ENCODE measurements at places on chromosomes 16 and 17.
A peak's percentile ranks its signal among the peaks of the same experiment; 100 is the strongest.

DNA sequence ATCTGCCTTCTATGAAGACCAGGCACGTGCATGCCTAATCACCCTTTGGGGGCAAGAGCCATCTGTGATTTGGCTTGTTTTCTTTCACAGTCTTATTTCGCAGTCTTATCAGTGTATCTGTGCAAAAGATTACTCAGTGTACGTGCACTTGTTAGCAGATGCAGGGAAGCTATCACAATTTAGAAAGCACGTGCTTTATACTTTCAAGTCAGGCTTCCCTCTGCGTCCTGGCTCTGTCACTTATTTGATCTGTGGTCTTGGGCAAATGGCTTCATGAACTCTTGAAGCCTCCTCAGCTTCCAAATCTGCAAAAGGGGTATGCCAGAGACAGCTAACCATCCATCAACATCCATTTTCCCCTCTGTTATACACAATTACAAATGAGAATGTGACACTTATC is 246.4 kb downstream of the XYLT1 start:
- DNase-seq, result no peak

DNA sequence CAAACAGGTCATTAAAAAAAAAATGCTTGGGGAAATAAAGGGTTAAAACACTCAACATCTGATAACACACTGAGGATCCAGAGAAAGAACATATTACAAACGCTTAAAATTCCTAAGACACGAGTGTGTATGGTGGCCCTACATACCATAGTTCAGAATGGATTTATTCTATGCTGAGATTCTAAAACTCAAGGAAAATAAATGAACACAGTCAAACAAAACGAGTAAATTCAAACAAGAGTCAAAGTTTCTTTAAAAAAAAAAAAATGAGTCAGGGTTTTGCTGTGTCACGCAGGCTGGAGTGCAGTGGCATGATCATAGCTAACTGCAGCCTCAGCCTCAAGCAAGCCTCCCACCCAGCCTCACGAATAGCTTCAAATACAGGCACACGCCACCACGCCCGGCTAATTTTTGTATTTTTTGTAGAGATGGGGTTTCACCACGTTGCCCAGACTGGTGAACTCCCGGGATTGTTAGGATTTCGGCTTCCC is 17.4 kb downstream of the CRK start:
- peak; percentile 23 for DNase-seq

GRCh38 chr16:371515-372301 is 1.4 kb upstream of the MRPL28 start:
- DNase-seq, result no peak

DNA sequence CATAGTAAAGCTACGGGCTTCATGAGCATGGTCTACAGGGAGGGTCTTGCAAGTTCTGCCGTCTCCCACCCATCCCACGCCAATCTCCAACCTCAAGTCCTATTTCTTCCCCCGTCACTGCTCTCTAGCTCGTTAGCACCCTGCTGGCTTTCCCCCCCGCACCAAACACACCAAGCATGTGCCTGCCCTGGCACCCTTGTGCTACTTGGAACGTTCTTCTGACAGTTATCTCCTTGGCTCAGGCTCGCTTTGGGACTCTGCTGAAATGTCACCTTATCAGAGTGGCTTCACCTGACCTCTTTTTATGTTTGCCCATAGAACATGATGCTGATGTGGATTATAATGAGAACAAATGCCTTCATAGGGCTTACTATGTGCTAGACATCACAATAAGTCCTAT is 21.9 kb downstream of the GLYR1 start:
- no peak for DNase-seq

DNA sequence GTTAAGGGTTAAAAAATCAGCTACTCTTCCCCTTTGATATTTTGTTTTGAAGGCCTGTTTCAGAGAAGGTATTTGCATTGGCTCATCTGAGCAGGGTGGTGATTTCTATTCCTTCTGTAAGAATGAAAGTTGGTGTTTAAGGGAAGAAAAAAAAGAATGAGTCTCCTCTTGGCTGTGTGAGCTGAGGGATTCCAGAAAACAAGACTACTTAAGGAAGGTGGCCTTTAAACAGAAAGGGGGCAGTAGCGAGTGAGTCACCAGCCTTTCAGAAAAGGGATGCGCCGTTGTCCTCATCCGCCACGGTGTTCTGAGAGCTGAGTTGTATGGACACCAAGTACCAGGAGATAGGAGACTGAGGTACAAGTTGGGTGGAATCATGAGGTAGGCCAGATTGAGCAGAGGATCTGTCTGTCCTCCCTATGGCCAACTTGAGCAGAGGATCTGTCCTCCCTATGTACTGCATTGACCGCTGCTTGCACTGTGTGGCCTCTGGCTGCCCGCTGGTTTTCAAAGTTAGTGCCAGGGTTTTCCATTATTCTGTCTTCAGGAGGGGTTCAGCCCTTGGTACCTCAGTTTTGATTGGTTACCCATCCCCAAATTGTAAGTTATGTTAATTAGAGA is 8.2 kb downstream of the PRKCA start:
- DNase-seq, result no peak

GRCh38 chr17:53629188-53629587 is 193.5 kb upstream of the KIF2B start:
- no peak for DNase-seq

DNA sequence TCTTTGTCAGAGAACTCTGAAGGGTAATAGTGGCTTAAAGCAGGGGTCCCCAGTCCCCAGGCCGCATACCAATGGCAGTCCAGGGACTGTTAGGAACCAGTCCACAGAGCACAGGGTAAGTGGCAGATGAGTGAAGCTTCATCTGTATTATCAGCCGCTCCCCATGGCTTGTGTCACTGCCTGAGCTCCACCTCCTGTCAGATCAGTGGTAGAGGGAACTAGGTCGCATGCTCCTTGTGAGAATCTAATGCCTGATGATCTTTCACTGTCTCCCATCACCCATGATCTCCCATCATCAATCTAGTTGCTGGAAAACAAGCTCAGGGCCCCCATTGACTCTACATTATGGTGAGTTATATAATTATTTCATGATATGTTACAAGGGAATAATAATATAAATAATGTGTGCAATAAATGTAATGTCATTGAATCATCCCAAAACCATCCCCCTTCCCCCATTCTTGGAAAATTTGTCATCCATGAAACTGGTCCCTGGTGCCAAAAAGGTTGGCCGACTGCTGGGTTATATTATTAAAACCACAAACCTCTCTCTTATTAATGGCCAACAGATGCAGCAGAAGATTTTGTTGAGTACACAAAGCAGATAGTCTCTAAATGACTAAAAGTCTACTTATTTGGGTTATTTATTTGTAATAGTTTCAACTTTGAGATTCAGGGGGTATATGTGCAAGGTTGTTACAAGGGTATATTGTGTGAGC is 782.7 kb downstream of the CDH11 start:
- no peak for DNase-seq

GRCh38 chr17:64054304-64054703 is 33.9 kb upstream of the ICAM2 start:
- DNase-seq, result no peak

DNA sequence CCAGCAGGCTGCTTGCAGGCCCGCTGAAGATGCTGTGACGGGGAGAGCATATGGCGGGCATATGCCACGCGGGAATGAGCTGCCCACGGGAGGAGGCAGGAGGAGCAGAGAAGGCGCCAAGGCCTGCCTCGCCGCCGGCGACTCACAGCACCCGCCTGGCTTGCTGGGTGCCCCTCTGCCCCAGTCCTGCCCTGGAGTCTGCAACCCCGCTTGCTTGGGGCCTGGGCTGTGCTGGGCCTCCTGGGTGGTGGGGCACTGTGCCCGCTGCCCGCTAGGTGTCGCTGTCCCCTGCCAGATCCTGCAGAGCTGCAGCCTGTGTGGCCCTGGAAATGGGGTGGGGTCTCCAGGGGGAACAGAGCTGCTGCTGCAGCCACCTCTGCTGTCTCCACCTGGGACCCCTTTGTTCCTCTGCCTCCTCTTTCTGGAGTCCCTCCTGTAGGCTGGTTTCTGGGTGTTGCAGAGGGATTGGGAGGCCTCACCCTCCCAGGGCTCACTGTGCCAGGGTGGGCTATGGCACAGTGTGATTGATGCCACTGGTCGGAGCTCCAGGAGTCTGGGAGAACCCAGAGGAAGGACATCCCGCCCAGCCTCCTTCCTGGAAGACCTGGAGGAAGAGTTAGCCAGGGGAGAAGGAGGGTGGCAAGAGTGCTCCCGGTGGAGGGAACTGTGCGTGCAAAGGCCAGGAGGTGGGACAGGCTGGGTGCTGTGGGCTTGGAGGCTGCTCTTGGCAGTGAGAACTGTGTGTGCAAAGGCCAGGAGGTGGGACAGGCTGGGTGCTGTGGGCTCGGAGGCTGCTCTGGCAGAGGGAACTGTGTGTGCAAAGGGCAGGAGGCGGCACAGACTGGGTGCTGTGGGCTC is 141.0 kb upstream of the CIBAR2 start:
- DNase-seq, result peak; percentile 53

GRCh38 chr17:6241381-6241780 is 171.2 kb downstream of the WSCD1 start:
- DNase-seq, result no peak

- no peak for DNase-seq
Measured at GRCh38 chr16:85302018-85302847, 190.0 kb upstream of the CIBAR2 start.

GRCh38 chr17:55708175-55708974 is 14.3 kb downstream of the TMEM100 start:
- no peak for DNase-seq

- DNase-seq, result no peak
Measured at GRCh38 chr16:84223456-84223855, 16.4 kb downstream of the KCNG4 start.

- DNase-seq, result peak; percentile 85
Measured at GRCh38 chr17:49739641-49740271, 24.2 kb downstream of the FAM117A start.

- DNase-seq, result no peak
Measured at GRCh38 chr17:6686026-6686425, 27.1 kb downstream of the SLC13A5 start.

GRCh38 chr16:83420206-83420760 is 387.5 kb upstream of the HSBP1 start:
- no peak for DNase-seq

DNA sequence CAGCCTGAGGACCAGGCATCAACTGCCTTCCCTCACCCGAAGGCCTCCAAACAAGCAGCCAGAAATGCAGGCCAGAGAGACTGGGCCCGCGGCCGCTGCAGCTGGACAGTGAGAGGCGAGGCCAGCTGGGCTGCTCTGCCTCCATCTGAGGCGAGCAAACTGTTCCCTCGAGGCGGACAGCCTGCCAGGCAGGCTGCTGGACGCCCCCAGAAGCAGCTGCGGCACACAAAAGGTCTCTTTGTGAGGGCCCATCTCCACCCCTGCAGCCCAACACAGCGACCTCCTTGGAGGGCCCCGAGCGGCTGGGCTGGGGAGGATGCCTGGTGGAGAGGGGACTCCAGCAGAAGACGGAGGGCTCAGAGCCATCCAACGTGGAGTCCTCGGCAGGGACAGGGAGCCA is 4.7 kb downstream of the CORO7 start:
- no peak for DNase-seq

- DNase-seq, result no peak
Measured at GRCh38 chr17:76873856-76874255, 5.7 kb downstream of the MGAT5B start.

- DNase-seq, result no peak
Measured at GRCh38 chr16:83992624-83993023, 24.6 kb downstream of the NECAB2 start.

DNA sequence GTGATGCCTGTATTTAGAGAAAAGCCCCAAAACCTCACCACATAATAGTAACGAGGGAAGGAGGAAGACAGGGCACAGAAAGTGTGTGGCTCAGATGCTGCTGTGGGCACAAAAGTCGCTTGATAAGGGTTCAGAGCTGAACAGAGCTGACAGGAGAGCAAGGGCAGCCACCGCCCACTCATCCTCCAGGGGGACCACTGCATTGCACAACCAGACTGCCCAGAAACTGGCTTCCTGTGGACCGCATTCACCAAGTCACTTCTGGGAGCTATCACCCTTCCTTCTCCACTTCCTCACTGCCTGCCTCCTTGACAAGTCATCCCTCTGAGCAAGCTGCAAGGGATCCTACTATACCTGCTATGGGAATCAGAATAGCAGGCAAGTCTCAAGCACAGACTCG is 512.4 kb upstream of the CDH11 start:
- DNase-seq, result no peak

DNA sequence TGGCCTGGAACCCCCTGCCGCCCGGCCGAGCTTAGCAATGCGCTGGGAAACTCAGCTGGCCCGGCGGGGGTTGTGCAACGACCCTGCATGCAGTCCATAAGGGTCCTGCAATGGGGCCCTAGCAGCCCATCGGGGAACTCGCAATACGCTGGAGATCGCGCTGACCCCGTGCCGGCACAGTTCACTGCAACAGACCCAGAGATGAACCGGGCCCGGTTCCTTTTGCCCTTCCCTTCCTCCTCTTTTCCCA is 375 bp downstream of the SLC25A11 start:
- no peak for DNase-seq

DNA sequence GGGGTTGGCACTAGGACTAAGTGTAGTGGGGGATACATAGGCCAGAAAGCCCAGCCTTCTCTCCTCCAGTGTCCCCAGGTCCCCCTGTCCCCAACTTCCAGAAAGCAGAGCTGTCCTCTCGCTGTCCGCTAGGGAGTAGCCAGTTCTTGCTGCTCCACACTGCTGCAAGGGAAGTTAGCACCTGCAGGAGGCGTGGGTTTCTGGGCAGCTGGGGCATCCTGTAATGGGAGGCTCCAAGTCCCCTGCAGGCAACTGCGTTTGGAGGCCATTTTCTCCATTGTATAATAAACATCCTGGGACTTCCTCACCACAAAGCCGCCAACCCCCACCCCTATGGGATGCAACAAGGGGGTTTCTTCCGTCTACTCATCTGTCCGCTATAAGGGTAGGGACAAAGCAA is 1.7 kb downstream of the RPRML start:
- DNase-seq, result no peak

GRCh38 chr17:43648916-43649315 is 12.8 kb downstream of the MEOX1 start:
- no peak for DNase-seq

DNA sequence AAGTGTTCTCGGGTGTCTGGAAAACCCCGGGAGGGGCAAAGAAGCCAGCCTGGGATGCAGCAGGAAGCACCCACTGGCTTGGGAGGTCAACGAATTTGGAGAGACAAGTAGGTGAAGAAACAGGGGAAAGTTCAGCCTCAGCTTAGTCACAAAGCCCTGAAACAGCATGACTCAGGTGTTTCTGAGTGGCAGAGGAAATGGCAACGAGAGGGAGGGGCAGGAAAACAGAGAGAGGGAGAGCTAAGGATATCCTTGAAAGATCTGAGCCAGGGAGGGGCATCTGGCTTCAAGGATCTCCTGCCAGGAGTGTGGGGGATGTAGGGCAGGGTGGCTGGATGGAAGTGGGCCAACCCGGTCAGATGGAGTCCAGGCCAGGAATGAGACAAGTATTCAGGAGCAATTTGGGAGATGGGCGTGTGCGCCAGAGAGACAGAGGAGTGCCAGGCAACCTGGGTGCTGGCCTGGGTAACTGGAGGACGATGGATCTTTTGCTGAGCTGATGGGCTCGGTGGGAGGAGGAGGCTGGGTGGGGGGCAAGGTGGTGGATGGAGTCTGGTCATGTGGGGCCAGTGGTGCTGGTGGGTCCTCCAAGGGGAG is 27.2 kb downstream of the ABCC3 start:
- DNase-seq, result peak; percentile 67
